ENCODE measurements at places on chromosomes 7 and 10.

- DNase-seq: peak; percentile 87
Observed at GRCh38 chr10:68471586-68472408, at the start of gene DNA2. DNA2 (minus strand) TSS chr10:68471973; CDS start chr10:68471864, 109 bp downstream.

DNA sequence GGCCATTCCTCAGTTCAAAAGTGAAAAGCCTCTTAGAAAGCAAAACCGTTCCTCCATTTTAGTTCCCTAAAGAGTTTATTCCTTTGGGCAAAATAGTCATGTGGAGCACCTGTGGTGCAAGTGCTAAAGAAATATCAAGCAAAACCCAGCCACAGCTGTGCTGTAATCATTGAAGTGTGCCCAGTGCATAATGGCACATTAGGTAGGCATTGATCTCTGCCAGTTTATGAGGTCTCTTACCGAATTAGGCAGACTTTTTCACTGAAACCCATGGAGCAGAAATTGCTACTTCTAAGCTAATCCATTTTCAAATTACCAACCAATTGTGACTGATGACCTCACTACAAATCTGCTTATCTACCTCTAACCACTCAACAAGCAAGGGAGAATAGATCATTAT lies 97.2 kb upstream of the SEMA3A start:
- no peak for DNase-seq

DNA sequence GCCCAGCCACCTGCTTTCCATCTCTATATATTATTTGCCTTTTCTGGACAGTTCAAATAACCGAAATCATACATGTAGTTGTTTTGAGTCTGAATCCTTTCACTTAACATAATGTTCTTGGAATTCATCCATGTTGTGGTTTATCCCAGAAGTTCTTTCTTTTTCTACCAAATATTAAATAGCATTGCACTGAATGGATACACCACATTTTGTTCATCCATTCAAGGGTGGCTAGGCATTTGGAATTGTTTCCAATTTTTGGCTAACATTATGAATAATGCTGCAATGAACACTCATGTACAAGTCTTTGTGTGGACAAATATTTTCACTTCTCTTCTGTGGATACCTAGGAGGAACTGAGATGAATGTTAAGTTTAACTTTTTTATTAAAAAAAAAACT lies 18.0 kb downstream of the DNAJC1 start:
- no peak for DNase-seq

GRCh38 chr7:131161103-131161502 lies 166.6 kb upstream of the MKLN1 start:
- no peak for DNase-seq

GRCh38 chr7:98135984-98136383 lies 29.3 kb downstream of the LMTK2 start:
- DNase-seq: no peak

DNA sequence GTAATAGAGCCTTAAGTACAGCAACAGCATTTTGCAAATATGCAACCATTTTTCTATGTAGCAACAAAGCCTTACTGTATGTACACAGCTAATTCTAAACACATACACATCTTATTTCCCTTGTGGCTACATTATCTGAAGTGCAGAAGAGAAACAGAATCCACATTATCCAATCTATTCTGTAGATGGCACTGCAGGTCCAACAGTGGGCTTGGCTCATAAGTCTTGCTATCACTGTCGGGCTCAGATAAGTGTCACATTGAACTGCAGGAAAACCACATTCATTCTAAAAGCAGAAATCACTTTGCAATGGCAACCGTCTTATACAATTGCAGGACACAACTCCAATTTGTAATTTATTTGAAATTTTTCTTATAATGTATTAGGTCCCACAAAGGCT lies 109.8 kb upstream of the NOBOX start:
- DNase-seq: peak; percentile 72

- DNase-seq: no peak
Observed at GRCh38 chr10:125083576-125083920, 76.8 kb downstream of the CTBP2 start.

DNA sequence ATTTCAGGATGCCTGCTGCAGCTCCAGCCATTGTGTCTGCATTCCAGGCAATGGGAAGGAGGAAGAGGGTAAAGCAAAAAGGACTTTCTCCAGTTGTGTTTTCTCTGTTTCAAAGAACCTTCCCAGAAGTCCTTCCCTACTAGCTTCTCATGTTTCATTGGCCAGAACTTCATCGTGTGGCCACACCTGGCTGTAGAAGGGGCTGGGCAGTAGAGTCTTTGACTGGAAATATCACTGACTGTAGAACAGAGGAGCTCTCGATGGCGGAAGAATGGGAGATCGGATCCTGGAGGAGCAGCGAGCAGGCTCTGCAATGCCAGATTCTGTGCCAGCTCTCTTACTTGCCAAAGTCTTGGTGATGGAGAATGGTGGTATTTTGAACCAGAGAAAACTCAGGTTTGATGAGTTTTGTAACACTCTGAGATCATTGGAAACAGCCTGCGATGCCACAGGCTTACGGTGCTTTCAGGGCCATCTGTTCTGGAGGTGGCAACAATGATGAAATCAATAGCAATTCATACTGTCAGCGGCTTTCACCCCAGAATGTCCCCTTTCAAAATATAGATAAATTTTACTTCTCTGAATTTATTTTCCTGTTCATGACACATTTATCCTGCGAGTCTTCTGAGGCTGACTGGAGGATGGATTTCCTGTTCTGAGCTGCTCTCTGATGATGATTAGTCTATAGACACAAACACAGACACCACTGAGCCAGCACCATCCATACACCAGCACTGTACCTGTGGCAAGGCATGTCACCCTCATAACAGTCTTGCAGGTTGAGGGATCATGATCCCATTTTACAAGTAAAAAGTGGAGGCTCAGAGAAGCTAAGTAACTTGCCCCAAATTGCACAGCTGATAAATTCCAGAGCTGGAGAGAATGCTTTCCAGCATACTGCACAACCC lies 204.2 kb downstream of the EMX2 start:
- no peak for DNase-seq

GRCh38 chr10:3046210-3046779 lies 21.1 kb upstream of the PFKP start:
- DNase-seq: no peak

DNA sequence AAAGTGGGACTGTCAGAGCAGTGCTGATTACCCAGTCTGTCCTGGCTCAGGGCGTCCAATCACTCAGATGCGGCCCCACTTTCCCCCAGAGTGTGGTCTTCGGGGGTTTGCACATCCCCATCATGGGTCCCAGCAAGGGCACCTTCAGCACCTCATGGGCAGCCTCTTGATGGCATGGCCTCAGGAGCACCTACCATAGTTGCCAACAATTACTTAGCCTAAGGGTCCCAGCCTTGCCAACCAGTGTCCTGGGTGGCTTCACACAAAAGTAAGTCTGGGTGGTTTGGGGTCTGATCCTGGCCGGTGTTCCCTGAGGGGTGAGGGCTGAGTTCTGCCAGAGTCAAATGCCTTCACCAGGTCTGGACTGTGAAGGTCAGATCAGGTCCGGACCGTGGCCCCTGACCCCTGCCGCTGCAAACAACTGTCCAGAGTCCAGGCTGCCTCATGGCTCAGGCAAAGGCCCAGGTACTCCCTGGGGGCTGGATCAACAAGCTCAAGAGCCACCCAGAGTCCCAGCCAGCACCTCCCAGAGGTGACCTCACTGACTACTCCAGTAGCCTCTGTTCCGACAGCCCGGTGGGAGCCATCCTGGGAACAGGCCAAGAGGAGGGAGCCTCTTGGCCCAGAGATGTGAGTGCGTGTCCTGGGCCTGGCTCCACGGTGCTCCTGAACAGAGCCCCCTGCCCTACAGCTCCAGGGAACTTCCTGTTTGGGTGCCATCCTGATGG lies 6.2 kb upstream of the MARVELD1 start:
- DNase-seq: no peak

DNA sequence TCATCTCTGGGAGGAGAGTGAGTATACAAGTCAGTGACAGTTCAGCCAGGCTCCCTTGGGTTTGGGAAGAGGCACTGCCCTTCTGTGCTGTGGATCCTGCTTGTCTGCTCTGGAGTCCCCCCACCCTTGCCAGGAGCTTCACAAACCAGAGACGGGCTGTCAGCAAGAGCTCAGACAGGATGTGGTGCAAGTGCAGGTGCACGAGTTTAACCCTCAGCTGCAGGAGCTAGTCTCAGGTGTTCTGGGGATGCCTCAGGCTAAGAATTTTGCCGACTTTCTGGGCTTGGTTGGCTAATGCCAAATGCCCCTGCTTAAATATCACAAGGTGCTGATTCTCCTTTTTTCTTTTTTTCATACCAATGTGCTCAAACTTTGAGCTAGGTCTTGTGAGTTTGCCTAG lies 22.3 kb downstream of the ZNF783 start:
- no peak for DNase-seq

- no peak for DNase-seq
Observed at GRCh38 chr10:126080879-126081411, 184.6 kb downstream of the FANK1 start.

GRCh38 chr10:49783645-49784044 lies 21.5 kb upstream of the OGDHL start:
- no peak for DNase-seq

GRCh38 chr10:23325132-23325531 lies 19.5 kb downstream of the C10orf67 start:
- DNase-seq: no peak

DNA sequence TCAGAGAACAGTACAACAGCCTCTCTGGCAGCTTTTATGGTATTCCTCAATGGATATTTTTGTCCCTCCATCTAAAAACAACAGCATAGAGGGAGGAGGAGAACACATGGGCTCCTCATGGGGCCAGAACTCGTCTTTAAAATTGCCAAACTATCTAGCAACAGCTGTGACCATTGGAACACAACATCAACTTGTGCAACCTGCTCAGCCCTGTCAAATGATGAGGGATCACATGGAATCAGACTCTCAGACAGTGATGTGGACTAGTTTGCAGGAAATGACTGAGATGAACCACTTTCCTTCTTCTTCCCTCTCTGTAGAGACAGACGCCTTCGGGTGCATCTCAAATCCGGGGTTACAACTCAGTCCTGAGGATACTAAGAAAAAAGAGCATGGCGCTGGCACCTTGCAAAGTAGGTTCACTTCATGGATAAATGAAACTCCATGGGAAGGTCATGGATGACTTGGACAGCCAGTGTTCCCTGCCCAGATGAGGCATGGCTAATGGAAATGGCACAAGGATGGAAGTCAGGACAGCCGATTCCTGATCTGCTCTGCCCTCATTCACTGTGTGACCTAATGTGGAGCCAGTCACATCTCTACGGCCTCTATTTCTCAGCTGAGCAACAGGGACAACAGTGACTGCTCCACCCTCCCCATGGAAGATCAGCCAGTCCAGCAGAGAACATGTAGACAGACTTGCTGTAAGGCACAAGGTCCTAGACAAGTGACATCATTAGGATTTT lies 24.6 kb upstream of the DGKI start:
- no peak for DNase-seq

DNA sequence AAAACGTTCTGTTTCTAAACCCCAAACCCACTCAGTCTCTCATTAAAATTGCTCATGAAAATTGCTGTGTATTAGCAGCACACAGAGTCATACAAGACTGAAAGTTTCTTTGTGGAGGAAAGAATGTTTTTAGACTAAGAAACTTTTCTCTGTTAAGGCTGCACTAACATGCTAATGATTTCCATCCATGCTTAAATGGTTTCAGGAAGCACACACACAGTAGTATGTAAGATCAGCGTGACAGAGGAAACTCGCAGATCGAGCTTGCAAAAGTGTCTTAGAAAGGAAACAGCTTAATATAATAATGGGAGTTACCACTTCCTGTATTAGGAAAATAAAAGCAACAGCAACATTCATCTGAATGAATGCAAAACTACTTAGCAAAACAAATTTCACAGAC lies 112.7 kb downstream of the ICA1 start:
- DNase-seq: no peak

- no peak for DNase-seq
Observed at GRCh38 chr10:117928281-117928680, 118.5 kb downstream of the RAB11FIP2 start.

- no peak for DNase-seq
Observed at GRCh38 chr10:131131726-131132591, 179.6 kb downstream of the TCERG1L start.

All from HAP-1 (cell line).